ENCODE measurements at places on chromosomes 6 and 20.

DNA sequence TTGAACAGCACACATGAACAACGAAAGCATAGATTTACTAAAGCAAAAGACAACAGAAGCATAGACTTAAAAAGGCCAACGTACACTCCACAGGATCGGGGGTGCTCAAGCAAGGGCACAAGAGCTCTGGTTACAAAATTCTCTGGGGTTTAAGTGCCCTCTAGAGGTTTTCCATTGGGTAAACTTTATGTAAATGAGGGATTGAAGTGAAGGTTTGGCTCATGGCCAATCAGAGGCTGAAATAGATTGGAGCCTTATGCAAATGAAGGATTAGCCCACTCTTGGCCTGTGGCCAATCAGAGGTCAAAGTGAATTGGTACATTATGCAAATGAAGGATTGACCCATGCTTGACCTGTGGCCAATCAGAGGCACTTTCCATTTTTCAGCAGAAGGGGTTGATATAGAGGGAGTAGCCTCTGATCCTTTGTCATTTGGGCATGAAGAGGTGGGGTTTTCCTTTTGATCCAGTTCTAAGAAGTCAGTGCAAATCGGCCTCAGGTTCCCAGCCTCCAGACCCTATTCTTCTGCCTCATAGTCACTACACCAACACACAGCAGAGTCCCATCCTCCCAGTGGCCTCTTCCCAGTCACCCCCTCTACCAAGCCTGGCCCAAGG is 244.9 kb downstream of the THBS2 start:
- no peak for DNase-seq

DNA sequence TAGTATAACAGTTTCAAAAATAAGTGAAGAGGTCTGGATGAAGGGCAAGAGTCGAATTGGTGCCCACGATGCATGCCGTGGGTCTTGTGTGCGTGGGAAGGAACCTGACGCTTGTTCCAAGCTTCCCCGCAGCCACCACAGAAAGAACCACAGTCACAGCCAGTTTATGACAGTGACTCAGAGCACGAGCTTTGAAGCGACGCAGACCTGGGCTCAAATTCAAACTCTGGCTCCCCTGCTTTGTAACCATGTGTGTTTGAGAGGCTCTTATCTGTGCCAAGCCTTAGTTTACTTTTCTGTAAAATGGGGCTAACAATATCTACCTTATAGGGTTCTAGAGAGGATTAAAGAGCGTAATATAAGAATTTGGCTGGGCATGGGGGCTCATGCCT is 65.5 kb downstream of the SYNJ2 start:
- no peak for DNase-seq

DNA sequence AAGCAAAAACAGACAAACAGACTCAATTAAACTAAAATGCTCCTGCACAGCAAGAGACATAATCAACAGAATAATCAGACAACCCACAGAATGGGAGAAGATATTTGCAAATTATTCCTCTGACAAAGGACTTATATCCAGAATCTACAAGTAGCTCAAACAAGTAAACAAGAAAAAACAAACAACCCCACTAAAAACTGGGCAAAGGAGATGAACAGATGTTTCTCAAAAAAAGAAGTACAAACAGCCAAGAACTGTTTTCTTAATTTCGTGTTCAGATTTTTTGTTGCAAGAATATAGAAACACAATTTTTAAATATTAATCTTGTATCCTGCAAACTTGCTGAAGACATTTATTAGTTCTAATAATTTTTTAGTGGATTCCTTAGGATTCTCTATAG is 274.1 kb downstream of the BCKDHB start:
- DNase-seq: no peak

DNA sequence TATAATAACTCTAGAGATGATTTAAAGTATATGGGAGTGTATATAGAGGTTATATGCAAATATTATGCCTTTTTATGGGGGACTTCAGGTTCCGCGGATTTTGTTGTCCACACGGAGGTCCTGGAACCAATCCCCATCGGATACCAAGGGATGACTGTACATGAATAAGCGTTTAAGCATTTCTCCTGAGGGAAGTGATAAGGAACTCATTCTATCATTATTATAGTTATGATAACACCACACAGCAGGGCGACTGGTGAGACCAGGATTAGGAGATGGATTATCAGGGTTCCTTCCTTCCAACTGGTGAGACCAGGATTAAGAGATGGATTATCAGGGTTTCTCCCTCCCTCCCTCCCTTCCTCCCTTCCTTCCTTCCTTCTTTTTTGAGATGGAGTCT is 6.6 kb downstream of the ECI2 start:
- no peak for DNase-seq

- DNase-seq: no peak
Measured at GRCh38 chr20:61271312-61272231, 19.5 kb downstream of the CDH4 start.
